ENCODE measurements at places on chromosomes 4 and X. TPM values are rescaled to one million over a fixed set of nuclear protein-coding genes. Genes with fewer than 3 reads are reported as not detected.

SSX7 gene
- not detected for total RNA-seq

POU4F2 gene
- total RNA-seq, result not detected

ARHGEF6 gene
- 4.2 TPM for total RNA-seq

POLN gene
- 3.1 TPM for total RNA-seq

NHSL2 gene
- total RNA-seq, result 1.8 TPM

NIPAL1 gene
- not detected for total RNA-seq

DNAAF6 gene
- total RNA-seq, result not detected

EREG gene
- total RNA-seq, result 0.54 TPM

PPEF1 gene
- total RNA-seq, result not detected

RASGEF1B gene
- total RNA-seq, result 2.1 TPM

FAM120C gene
- total RNA-seq, result 5.5 TPM

ATP1B4 gene
- not detected for total RNA-seq

GAB3 gene
- 2.9 TPM for total RNA-seq

TMEM154 gene
- 1.6 TPM for total RNA-seq

SHOX gene
- not detected for total RNA-seq

CYSLTR1 gene
- total RNA-seq, result not detected

Data from cardiac ventricle fibroblast (primary cell).